NCI-H1694 treated with DMSO at 0.1 percent for 48 hours (cell line): ENCODE measurements at places on chromosomes 7 and 10.

- no peak for DNase-seq
Observed at GRCh38 chr7:567305-567883, 47.7 kb upstream of the PDGFA start.

DNA sequence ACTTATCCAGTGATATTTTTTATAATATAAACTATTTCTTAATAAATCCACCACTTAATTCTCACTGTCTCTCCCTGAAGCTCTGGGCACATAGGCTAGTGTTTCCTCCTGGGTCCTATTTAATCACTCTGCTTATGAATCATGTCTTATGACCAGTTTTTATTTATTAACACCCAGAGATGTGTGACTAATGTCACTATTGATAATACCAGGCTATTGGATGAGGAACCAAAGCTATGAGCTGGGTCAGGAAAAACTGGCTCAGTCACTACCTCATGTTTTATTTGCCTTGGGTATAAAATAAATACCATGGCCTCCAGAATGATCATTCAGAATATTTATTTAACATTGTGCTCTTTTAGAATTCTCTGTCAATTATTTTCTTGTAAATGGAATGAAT, 5.2 kb downstream of the SEMA3E start:
- no peak for DNase-seq

DNA sequence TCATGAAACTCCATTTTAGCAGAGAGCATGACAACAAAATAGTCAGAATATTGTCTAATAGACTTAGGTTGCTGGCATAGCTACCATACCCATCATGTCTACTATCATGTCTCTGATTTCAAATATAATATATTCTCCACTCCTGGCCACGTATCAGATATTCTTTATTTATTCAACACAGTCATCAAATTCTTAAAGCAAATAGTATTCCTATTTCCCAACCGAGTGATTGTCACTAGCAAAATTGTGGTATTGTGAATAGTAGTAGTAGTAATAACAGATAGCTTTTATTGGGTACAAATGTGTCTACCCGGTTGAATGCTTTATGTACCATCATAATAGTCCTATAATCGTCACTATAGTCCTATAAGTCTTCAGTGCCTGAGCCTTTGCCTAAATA, 918.6 kb downstream of the KCNMA1 start:
- DNase-seq, result no peak

DNA sequence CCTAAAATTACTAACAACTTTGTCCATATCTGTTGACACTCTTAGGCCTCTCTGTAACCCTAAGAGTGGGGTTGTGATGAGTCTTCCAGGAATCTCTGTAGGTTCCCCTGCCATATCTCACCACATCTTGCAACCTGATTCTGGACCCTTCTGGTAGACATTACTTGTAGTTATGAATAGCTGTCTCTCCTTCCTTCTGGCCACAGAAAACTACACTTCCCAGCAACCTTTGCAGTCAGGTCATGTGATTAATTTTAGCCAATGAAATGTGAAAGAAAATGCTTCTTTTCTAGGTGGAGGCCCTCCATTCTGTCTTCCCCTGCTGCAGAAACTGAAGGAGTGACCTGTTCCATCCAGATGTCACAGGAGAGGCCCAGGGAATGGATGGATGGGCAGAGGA, 147.6 kb upstream of the AOAH start:
- DNase-seq, result no peak

- peak; percentile 25 for DNase-seq
Observed at GRCh38 chr10:71431239-71432100, 34.8 kb downstream of the CDH23 start.

DNA sequence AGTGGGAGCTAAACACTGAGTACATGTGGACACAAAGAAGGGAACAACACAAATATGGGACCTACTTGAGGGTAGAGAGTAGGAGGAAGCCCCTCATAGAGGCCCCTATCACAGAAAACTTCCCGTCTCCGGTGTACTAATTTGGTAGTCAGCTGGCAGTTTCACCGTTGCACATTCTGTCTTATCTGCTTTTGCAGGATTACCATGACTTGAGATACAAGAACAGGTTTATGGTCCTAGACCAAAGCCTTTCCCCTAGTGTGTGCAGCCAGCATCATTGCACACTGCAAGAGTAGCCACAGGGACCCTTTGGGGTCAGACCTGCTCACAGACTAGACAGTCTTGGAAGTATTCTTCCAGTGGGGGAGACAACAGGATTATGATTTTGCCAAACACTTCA, 5.9 kb upstream of the IFIT1B start:
- no peak for DNase-seq

- DNase-seq, result no peak
Observed at GRCh38 chr7:126529254-126529653, 723.5 kb downstream of the GRM8 start.
